Hematopoietic multipotent progenitor cell treated with erythropoietin and hydrocortisone succinate and interleukin-3 and kit ligand, for 17 days (in vitro differentiated cells): ENCODE measurements at places on chromosomes 4 and X.
A peak's percentile ranks its signal among the peaks of the same experiment; 100 is the strongest.

- no peak for DNase-seq
Measured at GRCh38 chrX:70429759-70430158, 6.6 kb downstream of the GDPD2 start.

DNA sequence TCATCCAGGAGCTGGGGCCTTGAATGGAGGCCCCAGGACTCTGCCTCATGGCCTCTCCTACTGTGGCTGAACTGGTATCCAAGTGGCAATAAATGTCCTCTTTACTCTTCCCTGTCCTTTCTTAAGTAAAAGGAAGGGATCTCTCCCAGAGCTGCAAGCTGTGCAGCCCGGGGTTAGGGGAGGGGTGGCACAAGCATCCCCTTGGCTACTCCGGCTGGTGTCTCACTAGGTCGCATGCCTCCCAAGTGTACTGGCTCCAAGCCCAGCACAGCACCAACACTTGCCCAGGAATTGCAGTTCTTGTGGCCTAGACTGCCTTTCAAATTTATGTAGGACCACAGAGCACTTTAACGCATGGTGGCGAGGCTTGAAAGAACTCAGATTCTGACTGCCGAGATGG, 44.7 kb upstream of the MED14 start:
- no peak for DNase-seq

GRCh38 chr4:157096439-157096838, 20.5 kb downstream of the GLRB start:
- no peak for DNase-seq

DNA sequence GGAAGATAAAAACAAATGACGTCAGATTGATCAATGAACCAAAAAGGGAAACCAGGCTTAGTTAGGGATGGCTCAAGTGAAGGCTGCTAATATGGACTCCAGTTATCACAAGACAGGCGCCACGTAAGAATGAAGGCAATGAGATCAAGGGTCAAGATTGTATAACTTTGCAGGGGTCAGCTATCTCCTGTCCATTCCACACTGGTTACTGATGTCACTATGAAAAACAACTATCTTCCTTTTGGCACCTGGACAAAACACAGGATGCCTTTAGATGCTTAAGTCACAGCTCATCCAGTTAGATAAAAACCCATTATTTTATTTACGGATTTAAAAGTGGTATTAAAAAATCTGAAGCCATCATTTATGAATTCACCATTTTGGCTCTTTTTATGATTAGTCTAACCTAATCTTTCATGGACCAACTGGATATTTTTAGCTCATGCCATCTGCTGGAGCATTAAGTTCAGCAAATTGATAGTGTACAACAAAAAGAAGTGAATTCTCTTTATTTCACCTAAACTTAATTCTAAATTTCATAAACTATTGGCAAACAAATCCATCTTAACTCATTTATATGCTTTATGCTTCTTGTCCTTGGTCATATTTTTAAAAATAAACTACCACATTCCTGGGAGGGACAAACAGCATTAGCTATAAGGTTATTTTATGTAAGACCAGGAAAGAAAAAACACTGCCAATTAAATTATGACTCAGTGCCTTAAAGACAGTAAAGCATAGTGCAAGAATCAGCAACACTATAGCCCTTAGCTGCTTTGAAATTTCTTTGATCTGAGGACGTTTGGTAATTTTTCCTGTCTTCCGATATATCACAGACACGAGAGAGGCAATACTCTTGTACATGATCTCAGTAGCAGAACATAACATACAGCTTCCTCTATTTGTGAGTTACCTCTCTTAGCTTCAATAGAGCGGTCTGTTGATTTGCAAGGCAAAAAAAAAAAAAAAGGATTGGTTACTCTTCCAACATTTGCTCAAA, 27.0 kb downstream of the DHX15 start:
- DNase-seq: no peak

DNA sequence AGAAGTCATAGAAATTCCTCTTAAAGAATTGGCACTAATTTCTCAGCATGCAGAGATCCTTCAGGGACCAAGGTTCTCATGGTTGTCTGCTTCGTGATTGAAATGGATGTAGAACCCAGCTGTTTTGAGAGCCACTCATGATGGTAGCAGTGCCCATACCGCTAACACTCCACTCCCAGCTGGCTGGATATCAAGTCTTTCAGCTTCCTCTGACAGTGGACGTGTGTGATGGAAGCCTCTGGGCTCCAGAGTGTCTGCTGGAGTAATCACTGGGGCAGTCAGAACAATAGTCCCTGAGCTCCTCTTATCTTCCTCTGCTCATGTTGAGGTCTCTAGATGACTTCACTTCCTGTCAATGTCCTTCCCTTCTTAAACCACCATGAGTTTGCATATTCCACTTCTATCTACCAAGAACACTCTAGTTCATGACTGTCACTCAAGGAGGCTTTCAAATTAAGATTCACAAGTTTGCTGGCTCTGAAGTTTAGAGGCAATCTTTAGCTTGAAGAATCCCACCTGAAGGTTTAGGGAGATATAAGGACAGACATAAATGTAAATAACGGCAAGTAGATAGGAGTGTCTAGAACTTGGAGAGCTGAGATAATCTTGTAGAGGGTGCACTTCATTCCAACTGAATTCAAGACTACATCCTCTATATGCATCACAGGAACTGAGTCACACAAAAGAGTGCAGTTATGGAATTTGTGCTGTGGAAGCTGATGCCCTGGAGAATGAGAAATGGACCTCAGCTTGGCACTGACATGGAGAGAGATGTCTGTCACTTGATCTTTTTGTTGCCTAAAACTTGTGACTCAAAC, 64.5 kb upstream of the WDR1 start:
- DNase-seq: peak; percentile 63

DNA sequence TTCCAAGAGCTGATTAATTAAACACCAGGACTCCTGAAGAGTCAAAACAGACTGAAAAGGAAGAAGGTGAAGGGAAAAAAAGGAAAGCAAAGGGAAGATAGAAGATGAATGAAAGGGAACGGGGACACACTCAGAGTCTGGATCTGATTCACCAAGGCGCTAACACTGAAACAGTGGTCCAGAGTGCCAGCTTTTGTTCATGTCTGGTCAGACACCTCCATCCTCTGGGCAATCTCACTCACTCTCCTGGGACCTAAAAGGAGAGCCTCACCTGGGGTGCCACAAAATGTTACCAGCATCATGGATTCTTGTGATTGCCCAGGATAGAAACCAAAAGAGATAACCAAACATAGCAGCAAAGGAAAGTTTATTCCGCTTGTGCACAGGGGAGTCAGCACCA, 120.3 kb upstream of the AFF2 start:
- DNase-seq: no peak

DNA sequence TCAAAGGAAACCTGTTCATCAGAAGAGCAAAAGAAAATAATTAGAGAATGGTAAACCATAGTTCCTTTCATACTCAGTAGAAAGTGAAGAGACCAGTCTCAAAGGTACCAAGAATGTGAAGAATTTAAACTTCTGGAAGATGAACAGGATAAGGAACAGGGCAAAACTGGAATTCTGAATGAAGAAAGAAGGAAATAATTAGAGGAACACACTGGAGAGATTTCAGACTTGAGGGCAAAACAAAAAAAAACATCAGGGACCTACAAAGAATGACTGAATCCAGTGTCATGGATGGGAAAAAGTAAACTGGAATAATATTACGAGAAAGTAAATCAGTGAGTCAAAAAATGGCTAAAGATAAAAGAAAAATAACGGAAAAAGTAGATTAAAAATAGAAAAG, 245.6 kb upstream of the NEIL3 start:
- no peak for DNase-seq

- DNase-seq: no peak
Measured at GRCh38 chr4:8506373-8507195, 66.0 kb downstream of the TRMT44 start.

- no peak for DNase-seq
Measured at GRCh38 chrX:69603566-69604194, 12.2 kb upstream of the EDA start.

DNA sequence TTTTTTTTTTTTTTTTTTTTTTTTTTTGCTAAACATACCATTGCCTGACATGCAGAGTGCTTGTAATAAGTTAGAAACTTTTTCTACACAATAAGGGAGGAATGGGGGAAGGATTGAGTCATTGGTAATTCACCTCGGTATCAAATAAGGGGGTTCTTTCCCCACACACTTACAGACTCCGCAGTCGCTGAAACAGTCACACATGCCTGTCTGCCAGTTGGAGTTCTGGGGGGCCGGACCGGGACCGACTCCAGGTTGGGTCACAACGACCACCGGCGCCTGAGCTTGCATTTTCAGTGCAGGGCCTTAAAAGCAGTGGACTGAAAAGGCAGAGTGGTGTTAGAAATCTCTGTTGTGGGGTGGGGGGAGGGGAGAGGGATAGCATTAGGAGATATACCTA, 6.9 kb downstream of the PLAC8 start:
- DNase-seq: no peak

- no peak for DNase-seq
Measured at GRCh38 chr4:82268826-82269193, 105.0 kb downstream of the HNRNPD start.

DNA sequence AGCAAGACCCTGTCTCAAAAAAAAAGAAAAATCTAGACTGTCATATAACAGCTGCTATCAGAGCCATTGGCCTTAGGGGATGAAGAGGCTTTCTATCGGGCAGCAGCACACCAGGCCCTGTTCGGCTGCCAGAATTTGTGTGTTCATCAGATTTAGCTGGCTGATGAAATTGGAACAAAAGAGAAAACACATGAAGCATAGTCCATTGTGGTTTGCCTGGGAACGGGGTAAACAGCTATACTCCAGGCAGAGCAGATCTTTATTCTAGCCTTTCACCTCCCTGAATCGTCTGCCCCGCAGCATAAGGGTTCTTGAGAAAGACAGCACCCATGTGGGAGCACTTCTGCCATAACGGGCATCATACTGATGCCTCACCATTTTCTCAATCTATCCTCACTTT, 11.6 kb downstream of the TKTL1 start:
- DNase-seq: no peak
